ENCODE measurements at places on chromosomes 1 and 21.

- no peak for DNase-seq
Measured at GRCh38 chr1:53524428-53525375, 65.5 kb downstream of the DMRTB1 start.

DNA sequence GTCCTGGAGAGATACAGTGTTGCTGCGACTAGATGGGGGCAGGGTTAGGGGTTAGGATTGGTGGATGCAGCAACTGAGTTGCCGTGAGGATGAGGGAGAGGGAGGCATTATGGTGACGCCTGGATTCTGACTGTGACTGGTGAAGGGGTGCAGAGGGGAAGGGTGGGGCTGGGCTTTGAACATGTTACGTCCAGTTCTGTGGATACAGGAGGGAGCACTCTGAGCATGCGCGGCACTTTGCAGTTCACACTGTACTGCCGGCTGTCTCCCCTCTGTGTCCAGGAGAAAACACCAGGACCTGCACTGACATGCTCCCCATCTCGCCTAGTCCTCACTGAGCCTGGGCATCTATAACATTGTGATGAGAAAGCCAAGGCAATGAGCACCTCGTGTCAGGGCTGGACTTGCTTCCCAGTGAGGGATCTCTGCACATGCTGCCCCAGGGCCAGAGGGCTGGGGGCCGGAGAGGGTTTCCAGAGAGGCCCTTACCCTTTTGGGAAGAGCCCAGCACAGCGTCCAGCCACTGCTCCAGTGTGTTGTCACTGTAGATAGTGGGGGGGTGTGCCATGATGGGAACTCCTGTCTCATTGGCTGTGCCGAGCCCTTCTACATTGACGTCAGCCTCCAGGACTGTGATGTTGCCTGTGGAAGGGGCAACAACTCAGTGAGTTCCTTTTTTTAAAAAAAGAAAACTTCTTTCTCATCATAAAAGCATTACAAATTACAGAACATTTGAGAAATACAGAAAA, 7.6 kb downstream of the FAM151A start:
- no peak for DNase-seq

- no peak for DNase-seq
Measured at GRCh38 chr1:175408986-175409385, 216.4 kb upstream of the KIAA0040 start.

DNA sequence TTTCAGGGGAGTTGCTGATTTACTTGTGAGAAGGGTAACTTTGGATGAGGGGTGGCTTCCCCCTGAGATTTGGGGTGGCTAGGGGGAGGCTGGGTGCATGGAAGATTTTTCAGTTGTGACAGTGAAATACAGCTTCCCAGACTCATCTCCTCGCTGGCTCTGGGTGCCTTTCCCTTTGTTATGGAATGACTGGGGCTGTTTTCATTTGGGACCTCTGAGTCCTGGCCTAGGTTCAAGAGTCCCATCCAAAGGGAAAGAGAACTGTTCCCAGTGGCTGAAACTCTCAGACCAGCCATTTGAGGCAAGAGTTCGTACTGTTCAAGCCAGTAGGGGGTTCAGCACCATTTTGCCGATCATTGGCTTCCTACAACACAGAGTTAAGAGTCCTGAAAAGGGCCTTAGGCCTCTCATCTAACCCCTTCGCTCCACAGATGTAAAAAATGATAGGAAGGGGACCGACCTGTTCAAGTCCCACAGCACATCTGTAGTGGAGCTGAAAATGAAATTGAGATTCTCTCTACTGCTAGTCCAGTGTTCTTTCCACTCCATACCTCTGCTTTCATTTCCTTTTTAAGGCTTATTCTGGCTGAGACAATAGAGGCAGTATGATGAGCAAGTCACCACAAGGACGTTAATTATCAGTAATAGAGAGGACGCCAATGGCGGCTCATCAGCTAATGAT, 958 bp downstream of the DDR2 start:
- peak; percentile 79 for DNase-seq

DNA sequence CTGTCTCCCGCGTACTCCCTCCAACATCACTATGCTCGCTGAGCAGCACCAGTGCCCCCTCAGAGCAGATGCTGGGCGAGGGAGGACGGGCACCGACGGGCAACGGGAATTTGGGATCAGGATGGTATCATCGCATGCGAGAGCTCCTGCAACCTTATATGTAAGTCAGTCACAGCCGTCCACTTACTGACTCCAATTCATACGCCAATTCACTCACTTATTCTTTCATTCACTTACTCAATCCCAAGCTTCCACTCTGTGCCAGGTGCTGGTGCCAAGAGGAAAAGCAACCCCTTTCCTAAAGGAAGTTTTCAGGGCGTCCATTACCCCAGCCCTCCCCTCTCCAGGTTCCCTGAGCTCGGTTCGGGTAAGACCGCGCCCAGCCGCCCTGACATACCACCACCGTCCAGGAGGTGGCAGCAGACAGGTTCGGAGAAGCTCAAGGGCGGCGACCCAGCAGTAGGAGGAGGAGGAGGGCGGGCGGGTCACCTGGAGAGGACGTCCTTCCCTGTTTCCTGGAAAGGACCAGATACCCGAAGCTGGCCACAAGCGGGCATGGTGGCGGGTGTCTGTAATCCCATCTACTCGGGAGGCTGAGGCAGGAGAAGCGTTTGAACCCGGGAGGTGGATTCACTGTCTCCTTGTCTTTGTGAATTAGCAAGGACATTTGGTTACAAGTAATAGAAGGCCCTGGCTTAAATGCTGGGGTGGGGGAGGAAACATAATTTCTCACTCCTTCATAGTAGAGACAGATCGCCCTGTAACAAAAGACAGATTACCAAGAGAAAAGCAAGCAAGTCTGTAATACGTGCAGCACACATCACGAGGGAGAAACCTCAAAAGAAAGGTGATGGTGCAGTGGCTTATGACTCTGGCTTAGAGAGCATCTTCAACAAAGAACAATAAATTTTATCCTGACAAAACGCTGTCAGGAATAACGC, 7.6 kb upstream of the IL22RA1 start:
- DNase-seq = peak; percentile 69

DNA sequence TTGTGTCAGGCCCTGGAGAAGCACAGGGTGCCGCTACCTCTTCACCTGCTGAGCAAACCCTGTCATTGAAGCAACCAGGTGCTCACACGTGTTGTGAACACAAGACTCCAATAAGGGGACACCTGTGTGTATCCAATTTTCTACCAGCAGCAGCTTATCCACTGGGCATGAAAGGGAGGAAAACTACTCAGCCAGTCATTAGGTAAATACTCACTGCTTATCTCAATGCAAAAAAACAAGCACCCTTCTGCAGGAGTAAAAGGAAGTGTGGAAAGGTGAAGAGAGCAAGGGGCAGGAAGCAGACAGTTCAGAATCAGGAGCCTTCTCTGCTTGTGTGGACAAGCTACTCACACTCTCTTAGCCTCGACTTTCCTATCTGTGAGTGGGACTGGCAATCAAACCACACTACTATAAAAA, 148.9 kb downstream of the ETS2 start:
- DNase-seq = no peak

DNA sequence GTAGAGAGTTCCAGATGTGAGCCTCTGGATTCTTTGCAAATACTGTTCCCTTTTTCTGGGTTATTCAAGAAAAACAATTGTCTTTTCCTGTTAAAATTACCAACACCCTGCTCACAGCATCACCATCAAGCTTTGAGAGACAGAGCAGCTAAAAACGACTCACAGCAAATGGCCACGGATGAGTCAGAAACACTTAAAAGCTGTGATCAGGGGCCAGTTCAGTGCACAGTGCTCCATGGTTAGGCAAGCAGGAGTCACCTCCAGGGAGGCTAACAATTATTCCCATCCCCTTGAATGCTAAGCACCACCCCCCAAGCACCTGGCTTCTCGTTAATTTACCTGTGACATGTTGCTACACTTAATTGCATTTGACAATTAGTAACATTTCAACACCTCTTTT, 128.4 kb upstream of the CAMK1G start:
- peak; percentile 19 for DNase-seq

GRCh38 chr21:45461369-45461750, 56.4 kb downstream of the COL18A1 start:
- no peak for DNase-seq

DNA sequence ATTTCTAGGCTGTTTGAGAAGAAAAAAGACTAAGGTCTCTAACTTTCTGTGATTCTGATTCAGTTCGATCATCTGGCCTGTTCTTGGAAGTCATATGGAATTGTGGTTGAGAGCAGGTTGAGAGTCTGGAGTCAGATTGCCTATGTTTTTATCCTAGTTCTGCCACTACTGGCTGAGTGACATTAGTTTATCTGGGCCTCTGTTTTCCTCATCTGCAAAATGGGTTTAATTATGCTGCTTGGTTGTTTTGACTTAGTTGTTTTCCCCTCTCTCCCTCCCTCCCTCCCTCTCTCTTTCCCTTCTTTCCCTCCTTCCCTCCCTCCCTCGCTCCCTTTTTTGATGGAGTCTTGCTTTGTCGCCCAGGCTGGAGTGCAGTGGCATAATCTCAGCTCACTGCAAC, 6.2 kb downstream of the MACF1 start:
- no peak for DNase-seq

GRCh38 chr1:53187401-53187800, 9.2 kb upstream of the CPT2 start:
- no peak for DNase-seq

- DNase-seq = no peak
Measured at GRCh38 chr1:236465959-236466303, 57.9 kb upstream of the LGALS8 start.

DNA sequence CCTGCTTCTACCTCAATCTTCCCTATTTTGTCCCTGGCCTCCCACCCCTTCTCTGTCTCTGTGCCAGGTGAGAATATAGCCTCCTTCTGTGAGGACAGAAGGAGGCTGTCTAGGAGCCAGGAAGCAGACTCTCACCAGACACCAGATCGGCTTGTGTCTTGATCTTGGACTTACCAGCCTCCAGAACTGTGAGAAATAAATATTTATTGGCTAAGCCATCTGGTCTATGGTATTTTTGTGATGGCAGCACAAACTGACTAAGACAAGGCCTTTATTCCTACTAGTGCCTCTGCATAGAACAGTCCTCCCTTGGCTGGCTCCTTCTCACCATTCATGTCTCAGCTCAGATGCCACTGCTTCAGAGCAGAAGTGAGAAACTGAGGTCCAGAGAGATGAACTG, 1.9 kb downstream of the GPN2 start:
- DNase-seq = no peak

DNA sequence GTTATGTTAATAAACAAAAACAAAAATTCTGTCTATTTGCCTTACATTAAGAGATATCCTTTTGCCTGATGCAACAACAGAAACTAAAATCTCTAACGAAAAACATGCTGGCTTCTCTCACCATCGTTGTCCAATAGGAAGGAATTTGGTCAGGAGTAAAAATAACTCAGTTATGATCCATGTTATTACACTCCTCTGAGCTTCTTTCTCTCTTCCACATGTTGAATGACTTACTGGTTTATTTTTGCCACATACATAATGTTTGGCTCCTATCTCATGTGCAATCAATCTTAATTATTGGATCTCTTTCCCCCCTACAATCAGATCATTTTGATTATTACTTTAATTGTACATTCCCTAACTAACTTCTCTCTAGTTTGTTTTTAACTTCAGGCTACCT, 688.4 kb downstream of the USP25 start:
- peak; percentile 53 for DNase-seq

- DNase-seq = peak; percentile 68
Measured at GRCh38 chr1:203669739-203670138, 43.1 kb downstream of the ATP2B4 start.

GRCh38 chr21:17454315-17455027, 58.4 kb upstream of the CXADR start:
- DNase-seq = peak; percentile 92

DNA sequence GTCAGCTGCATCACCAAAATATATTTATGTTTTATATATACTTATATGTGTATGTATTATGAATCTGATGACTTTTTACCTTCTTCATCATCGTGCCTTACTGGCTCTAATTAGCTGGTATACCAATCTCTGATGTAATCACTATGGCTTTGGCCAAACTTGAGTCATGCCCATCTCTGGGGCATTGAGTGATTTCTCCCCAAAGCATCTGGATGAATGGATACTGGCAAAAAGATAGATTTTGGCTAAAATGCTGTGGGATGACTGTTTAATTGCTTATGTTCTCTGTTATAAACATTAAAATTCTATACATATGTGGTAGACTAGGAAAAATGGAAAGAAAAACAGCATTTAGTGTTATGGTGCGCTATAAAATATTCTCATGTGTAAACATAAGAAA, 19.6 kb downstream of the CDKN2C start:
- DNase-seq = peak; percentile 20

- DNase-seq = no peak
Measured at GRCh38 chr1:200103966-200104583, 76.6 kb downstream of the NR5A2 start.

DNA sequence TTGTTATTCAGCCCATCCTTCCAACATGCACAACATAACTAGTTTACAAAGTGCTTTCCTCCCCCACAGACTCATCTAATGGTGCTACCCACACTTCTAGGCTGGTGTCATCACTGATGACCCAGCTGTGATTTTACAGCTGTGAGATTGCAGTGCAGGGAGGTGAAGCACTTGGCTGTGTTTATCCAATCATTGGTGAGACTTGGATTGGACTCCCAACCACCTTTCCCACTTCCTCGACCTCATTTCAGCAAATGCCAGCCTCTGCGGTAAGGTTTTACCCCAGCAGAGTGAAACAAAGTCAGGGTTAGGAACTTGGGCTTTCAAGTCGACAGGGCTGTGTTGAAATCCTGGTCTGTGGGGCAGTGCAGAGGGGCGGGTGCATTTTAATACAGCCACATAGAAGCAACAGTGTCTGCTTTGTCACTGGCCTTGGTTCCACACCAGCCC, 22.1 kb downstream of the ECHDC2 start:
- DNase-seq = no peak

- DNase-seq = no peak
Measured at GRCh38 chr1:14689996-14690615, 91.6 kb downstream of the KAZN start.

DNA sequence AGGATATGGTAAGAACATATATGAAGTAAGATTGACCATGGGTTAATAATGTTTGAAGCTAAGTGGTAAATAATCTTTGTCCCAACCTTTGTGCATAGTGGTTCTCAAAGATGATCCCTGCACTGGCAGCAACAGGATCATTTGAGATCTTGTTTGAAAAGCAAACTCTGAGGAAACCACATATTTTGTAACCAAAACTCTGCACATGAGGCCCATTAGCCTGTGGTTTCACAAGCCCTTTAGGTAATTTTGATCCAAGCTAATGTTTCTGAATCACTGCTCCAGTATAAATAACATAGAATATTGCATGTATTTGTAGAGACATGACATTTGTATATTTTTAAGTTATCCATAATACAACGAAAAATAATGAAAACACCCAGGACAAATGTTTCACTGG, 147.9 kb upstream of the RGS18 start:
- no peak for DNase-seq

DNA sequence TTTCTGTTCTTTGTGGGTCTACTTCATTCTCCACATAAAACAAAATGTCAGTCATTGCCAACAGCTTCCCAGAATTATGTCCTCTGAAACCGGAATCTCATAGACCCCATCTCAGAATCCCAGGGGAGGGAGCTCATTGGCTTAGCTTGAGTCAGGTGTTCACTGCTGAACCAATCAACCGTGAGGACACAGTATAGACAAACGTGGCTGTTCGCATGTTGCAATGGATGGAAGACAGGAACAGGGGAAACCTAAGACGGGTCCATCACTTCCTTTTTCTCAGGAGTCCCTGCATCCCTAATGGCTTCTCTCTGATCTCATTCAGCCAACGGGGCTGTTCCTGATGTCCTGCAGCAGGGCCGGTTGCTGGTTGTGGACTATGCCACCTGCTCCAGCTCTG, 9.1 kb downstream of the CELA2A start:
- DNase-seq = no peak
